ENCODE measurements at places on chromosomes 16 and 17. TPM values are rescaled to one million over a fixed set of nuclear protein-coding genes. Genes with fewer than 3 reads are reported as not detected.

HS3ST3B1 gene
- total RNA-seq: 27.1 TPM

CTRB2 gene
- total RNA-seq: not detected

C16orf89 gene
- not detected for total RNA-seq

SLC5A11 gene
- total RNA-seq: not detected

TBC1D26 gene
- total RNA-seq: 0.28 TPM

CDH13 gene
- total RNA-seq: 45.1 TPM

MYH2 gene
- not detected for total RNA-seq

Data from chondrocyte (in vitro differentiated cells).